ENCODE measurements at places on chromosomes 3 and 15.
A peak's percentile ranks its signal among the peaks of the same experiment; 100 is the strongest.

- DNase-seq: no peak
- H3K27me3 ChIP-seq: no peaks in the 10 kb centered on the region
- peak overlapping the region; percentile 71 for H3K4me3 ChIP-seq
Measured at GRCh38 chr3:30659270-30660130, 53.1 kb downstream of the TGFBR2 start.

DNA sequence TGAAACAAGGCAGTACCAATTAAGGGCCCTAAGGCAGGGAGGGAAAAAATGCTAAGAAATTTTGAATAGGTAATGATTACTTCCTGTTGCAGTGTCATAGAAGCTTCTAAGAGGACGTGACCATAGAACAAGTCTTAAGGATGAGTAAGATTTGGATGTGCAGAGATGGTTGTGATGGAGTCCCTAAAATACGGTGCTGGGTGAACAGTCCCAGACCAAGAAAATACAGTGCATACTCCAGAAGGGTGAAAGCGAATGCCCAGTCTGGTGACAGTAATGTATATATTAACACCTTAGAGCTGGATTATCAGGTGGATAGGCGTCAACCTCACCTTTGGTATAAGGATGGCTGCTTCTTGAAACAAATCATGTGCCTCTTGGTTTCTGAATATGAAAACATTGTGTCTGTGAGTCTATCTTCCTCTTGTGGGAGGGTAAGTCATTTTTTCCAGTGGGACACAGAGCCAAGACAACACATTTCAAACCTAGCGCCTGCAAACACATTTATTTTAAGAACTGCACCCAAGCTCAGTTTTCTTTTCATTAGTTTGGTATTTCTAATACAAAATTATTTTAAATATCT lies 101.2 kb upstream of the TP63 start:
- H3K4me3 ChIP-seq: no peak overlapping the region
- H3K36me3 ChIP-seq: no peaks in the 10 kb centered on the region
- H3K27me3 ChIP-seq: no peaks in the 10 kb centered on the region

GRCh38 chr3:63933459-63933858 lies 21.3 kb upstream of the SCAANT1 start:
- H3K4me3 ChIP-seq: peak overlapping the region; percentile 92
- DNase-seq: no peak
- peak overlapping the region; percentile 99 for H3K27ac ChIP-seq
- H3K27me3 ChIP-seq: no peaks in the 10 kb centered on the region
- H3K4me1 ChIP-seq: peaks cover 75% of the 10 kb centered on the region
- no peaks in the 10 kb centered on the region for H3K36me3 ChIP-seq

GRCh38 chr3:190593075-190593474 lies 79.2 kb downstream of the IL1RAP start:
- no peak for DNase-seq
- no peak overlapping the region for H3K4me3 ChIP-seq
- H3K36me3 ChIP-seq: peaks cover 4% of the 10 kb centered on the region

- no peak overlapping the region for H3K4me3 ChIP-seq
- H3K27ac ChIP-seq: peak overlapping the region; percentile 61
- DNase-seq: peak; percentile 82
- peaks cover 25% of the 10 kb centered on the region for H3K4me1 ChIP-seq
Measured at GRCh38 chr3:52231502-52232278, 6.2 kb upstream of the TLR9 start.

DNA sequence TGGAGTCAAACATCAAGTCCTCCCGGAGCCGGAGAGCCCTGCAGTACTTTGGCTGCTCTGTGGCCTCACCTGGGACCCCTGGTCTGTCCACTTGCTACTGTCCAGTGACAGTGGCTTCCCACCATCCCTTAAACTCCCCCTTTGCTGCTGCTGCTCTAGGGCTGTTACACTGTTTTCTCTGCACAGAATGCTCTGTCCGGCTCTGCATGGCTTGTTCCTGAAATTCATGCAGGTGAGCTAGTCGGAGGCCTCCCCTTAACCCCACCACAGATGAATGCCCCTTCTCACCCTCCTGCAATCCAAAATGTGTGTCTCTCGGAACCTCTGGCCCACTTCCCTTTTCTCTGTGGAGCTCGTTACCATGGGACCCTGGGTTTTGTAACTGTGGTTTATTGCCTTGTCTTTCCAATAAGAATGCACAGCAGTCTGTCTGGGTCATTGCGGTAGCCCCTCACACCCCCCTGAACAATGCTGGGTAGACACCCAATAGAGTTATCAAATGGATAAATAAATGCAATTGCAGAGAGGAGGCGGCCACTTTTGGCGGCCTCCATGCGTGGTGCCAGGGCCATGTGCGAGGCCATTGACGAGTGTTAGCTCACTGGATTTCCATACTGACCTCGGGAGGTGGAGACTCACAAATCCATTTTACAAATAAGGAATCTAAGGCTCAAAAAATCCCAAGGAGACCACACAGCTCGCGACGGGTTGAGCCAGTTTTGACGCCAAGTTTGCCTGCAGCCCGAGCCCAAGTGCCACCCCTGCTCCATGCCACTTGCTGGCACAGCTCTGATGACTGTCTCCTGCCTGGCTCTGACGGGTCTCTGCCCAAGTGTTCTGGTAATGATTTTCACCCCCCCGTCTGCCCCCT lies 48.5 kb downstream of the RGMA start:
- no peak overlapping the region for H3K4me3 ChIP-seq
- no peak for DNase-seq
- no peaks in the 10 kb centered on the region for H3K27me3 ChIP-seq
- H3K4me1 ChIP-seq: peaks cover 6% of the 10 kb centered on the region

DNA sequence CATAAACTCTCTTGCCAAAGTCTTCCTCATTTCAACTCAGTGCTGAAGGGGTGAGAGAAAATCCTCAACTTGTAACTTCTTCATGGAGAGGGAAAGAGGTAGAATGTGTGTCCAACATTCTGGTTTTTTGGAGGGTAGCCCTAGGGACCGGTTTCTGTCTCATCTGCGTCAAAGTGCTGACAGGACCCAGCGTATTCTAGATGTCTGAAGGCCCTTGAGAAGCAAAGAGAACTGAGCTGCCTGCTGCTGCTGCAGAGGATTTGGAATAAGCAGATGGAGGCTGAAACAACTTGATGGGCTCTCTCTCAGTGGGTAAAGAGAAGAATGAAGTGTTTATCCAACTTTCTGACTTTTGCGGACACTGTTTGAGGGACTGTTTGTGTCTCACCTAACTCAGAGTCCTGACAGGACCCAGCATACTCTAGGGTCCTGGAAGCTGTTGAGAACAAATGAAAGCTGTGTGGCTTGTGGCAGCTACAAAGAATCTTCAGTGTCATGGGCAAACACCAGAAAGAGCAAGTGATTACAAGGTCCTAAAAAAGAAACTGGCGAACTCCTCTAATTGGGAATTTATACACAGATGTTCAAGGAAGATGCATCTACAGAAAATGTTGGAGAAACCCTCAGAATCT lies 174.4 kb downstream of the SI start:
- no peak for DNase-seq
- H3K4me3 ChIP-seq: no peak overlapping the region
- peaks cover 10% of the 10 kb centered on the region for H3K36me3 ChIP-seq
- H3K27me3 ChIP-seq: no peaks in the 10 kb centered on the region
- no peaks in the 10 kb centered on the region for H3K4me1 ChIP-seq
